ENCODE measurements at places on chromosomes 5 and 9.

DNA sequence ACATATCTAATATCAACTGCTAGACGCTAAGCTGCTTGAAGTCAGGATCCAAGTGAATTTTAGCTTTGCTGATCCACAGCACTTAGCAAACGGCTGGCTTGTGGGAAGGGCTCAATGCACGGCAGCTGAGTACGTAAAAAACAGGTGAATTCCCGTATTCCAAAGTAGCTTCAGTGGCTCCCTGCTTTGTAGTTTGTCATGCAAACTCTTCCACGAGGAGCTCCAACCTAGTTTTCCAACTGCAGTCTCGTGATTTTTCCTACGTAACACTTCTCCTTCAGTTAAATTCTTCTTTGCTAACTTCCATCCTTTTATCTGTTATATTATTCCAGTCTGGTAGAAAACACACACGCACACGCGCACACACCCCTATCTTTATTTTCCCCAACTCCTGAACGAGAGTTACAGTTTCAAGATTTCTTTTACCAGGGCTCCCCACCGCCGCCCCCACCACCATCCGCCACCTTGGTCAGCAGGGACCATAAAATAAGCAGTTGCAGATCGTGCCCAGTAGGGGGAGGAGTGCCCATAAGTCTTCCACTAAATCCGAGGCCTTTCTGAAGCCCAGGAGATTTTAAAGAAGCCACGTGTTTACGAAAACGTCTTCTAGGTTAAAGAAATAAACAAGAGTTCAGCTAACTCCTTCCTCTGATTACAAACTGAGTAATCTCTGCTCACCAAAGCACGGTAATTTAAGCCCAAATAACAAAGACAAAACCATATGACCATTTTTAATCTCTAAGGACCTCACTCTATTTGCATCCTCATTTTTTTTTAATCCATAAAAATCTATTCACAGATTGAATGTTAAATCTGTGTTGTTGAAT lies 34.8 kb upstream of the TRIO start:
- DNase-seq: peak; percentile 71

DNA sequence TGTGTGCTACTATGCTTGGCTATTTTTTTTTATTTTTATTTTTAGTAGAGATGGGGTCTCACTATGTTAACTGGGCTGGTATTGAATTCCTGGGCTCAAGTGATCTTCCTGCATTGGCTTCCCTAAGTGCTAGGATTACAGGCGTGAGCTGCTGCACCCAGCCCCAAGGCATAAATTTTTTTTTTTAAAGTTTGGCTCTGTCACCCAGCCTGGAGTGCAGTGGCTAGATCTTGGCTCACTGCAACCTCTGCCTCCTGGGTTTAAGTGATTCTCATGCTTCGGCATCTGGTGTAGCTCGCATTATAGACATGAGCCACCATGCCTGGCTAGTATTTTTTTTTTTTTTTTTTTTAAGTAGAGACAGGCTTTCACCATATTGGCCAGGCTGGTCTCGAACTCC lies 70.3 kb downstream of the RAB24 start:
- no peak for DNase-seq

- DNase-seq: no peak
These were observed 176.6 kb downstream of the DMRTA1 start for GRCh38 chr9:22623236-22623635.

DNA sequence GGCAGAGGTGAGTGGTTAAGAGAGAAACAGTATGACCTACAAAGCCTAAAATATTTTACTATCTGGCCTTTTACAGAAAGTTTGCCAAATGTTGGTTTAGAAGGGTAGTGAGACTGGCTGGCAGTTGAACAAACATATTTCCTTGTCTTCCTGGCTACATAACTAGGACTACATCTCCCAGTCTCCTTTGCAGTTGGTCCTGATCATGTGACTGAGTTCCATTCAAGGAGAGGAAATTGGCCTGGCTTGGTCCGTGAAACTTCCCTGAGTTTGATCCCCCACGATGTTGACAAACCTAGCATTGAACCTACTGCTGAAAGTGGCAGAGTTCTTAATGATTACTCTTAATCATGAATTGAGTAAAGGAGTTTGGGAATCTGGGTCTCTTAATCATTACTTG lies 280.8 kb downstream of the SLIT3 start:
- DNase-seq: peak; percentile 8

DNA sequence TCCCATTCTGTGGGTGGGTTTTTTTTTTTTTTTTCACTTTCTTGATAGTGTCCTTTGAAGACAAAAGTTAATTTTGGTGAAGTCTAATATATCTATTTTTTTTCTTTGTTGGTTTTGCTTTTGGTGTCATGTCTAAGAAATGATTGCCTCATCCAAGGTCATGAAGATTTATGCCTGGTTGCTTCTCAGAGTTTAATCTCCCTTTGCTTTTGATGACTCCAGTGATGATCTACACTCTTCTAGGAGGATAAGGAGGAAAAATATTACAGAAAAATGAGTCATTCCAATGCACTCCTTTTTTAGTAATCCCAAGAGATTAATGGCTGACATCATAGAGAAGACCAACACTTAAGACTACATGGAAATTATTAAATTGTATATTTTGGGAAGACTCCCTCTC lies 79.7 kb upstream of the ICE1 start:
- no peak for DNase-seq

DNA sequence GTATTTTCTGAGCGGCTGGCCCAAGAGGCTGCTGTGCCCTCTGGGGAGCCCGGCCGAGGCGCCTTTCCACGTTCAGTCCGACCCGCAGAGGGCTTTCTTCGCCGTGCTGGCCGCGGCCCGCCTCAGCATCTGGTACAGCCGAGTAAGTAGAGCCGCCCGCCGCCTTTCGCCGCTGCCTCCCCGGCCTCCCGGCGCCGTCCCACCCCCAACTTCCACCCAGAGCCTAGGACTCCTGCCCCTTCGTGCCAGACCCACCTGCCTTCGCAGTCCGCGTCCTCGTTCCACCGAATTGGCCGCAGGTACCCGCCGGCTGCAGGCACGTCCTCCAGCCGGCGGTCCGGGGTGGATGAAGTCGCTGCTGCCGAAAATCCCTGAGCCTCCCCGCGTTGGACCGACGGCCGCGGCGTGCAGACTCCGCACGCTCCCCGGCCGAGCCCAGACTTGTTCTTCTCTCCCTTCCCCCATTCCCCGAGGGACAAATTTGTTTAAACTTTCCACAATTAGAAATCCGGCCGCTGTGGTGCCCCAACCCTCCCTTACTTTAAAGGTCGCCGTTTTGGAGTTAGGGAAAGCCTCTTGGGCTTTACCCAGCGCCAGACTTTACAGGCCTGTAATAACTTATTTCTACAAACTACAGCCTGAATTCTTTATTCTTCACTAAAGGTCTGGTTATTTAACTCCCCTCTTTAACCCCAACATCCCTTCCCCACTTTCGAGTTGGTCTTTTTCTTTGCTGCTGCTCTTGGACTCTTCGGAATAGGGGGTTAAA lies 589 bp downstream of the RIC1 start:
- DNase-seq: no peak

- DNase-seq: peak; percentile 99
These were observed at the start of gene ARL14EPL for GRCh38 chr5:116032094-116032517. TSS of gene ARL14EPL (plus strand) at chr5:116032472. CDS start at chr5:116051466, 18,994 bp downstream.

DNA sequence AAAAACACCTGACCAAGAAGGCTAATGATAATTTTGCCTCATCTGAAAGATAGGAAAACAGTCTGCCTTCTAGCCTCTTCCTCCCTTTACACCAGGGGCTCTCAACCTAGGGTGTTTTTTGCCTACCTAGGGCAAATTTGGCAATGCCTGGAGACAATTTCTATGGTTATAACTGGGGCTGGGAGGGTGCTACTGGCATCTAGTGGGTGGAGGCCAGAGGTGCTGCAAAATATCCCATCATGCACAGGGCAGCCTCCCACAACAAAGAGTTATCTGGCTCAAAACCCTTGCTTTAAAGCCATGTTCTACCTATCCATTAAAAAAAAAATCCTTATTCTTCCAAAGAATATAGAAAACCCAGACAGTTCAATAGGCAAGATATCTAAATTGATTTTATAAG lies 45.0 kb upstream of the NR3C1 start:
- peak; percentile 2 for DNase-seq

- DNase-seq: no peak
These were observed 612.6 kb upstream of the ST8SIA4 start for GRCh38 chr5:101515721-101516120.

GRCh38 chr5:11224436-11225187 lies 463.6 kb upstream of the DAP start:
- no peak for DNase-seq

DNA sequence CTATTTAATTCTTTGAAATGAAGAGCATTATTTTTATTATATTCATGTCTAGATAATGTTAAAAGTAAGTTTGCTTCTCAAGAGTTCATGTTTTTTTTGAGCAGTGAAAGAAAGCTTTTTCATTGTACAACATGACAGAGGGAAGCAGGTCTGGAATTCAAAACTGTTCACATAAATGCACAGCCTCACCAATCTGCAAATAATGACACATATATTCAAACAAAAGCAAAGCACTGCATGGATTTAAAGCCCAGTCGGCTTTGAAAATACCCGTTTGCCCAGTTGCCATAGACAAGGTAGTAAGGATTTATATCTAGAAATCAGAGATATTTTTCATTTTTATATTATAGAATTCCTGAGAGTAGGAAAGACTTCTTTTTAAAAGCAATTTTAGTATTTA lies 201.8 kb downstream of the CD180 start:
- no peak for DNase-seq

DNA sequence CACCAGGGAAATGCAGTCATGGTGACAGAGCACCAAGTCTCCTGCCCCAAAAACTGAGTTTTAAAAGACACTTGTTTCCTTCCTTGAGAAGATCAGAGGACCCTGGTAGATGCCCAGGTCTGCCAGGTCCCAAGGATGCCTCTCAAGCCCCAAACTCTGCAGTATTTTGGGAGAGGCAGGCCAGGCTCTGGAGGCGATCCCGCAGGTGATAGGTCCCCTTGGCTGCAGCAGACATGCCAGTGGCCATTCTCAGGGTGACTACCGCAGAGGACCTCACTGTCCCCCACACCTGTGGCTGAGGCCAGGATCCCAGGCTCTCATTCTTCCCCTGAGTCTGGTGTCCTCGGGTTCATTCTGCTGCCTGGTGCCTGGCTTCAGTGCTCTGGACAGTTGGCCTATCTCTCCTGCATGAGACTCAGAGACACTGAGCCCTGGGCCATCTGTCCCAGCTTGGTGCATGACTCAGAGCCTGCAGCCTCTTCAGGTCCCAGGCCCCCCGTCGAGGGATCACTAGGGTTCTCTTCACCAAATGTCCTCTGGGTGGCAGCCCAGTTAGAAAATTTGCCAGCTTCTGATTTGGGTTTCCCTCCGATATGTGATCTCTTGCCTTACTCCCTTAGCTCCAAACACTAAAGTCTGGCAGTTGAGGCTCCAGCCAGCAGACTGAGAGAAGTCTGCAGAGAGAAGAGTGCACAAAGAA lies 59.7 kb upstream of the GARNL3 start:
- no peak for DNase-seq

DNA sequence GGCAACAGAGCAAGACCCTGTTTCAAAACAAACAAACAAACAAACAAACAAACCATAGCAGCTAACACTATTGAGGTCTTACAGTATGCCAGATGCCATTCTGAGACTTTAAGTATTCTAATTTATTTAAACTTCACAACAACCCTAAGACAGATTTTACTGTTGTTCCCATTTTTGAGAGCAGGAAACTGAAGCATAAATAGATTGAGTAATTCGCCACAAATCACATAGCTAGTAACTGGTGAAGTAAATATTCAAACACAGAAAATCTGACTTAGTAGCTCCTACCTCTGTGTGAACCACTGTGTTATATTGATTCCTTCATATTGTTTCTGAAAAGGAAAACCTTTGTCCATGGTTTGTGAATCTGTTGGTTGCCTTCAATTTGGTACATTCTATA lies 98.4 kb downstream of the UNC13B start:
- no peak for DNase-seq

GRCh38 chr5:66438696-66439095 lies 157.5 kb upstream of the MAST4 start:
- no peak for DNase-seq

- DNase-seq: no peak
These were observed 8.8 kb upstream of the LCP2 start for GRCh38 chr5:170306381-170306831.

DNA sequence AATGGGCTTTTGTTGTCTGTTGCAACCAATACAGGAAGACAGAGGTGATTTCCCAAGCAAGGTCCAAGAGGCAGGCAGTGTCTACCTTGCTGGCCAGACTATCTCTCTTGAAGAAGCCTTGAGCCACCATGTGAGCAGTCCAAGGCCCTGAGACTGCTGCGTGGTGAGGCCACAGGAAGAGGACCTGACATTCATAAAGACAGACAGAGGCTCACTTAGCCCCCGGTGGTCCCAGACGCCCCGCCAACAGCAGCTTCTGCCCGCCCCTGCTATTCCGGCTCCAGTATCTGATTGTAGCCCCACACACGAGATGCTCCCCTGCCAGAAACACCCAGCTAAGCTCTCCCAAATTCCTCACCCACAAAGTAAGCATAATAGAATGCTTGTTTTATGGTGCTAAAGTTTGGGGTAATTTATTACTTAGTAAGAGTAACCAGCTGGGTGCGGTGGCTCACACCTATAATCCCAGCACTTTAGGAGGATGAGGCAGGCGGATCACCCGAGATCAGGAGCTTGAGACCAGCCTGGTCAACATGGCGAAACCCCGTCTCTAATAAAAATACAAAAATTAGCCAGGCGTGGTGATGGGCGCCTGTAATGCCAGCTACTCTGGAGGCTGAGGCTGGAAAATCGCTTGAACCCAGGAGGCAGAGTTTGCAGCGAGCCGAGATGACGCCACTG lies 22.8 kb upstream of the FUBP3 start:
- DNase-seq: no peak

DNA sequence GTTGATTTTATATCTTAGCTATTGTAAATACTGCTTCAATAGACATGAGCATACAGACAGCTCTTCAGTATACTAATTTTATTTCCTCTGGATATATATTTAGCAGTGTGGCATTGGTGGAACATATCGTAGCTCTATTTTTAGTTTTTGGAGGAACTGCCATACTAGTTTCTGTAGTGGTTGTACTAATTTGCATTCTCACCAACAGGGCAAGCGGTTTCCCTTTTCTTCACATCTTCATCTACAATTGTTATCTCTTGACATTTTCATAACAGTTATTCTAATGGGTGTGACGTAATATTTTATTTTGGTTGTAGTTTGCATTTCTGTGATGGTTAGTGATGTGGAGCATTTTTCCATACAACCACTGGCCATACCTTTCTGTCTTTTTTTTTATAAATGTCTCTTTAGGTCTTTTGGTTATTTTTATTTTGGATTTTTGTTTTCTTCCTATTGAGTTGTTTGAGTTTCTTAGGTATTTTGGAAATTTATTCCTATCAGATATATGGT lies 32.5 kb downstream of the TAF11L14 start:
- no peak for DNase-seq

DNA sequence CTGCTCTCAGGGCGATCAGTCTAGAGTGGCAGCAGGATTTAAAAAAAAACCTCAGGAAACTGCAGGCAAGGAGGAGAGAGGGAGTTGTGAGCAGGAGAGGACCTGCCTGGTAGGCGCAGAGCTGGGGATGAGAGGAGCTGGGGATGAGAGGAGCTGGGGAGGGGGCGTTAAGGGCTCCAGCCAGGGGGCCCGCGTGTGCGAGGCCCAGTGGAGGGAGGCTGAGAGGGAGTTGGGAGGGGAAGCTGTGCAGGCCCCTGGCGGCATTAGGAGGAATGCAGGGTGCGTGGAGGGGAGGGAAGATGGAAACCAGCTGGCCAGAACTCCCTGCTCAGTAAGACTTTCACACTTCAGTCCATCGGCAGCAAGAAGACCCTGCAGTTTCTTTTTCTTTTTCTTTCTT lies 45.2 kb upstream of the HMCN2 start:
- no peak for DNase-seq

GRCh38 chr9:82808478-82808877 lies 254.5 kb downstream of the RASEF start:
- DNase-seq: no peak

GRCh38 chr9:95511616-95511931 lies 5.2 kb downstream of the PTCH1 start:
- DNase-seq: no peak

Data from HCT116 (cell line).